HEK293T (cell line): ENCODE measurements at places on chromosomes 11 and 22.

GRCh38 chr22:44754998-44755397, 2.6 kb downstream of the ARHGAP8 start:
- DNase-seq = no peak

GRCh38 chr11:15988016-15988550, 368.3 kb downstream of the SOX6 start:
- no peak for DNase-seq

- no peak for DNase-seq
These were observed 3.6 kb upstream of the IGF2 start for GRCh38 chr11:2142762-2143202.

DNA sequence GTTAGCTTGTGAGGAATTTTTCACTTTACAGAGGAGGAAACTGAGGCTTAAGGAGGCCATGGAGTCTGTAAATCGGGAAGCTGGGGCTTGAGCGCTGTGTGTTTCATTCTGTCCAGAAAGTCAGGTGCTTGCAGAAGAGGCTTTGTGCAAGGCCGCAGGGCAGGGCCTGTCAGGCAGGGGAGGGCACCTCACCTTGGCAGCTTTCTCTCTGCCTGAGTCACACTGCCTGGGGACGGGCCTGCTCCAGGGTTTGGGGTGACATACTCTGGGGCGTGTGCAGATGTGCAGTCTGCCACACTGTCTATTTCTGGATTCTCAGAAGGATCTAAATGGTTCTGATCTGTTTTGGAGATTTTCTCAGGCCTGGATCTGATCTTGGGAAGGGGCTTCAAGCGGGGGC, 8.4 kb downstream of the INCENP start:
- DNase-seq = no peak

- DNase-seq = no peak
These were observed 317.4 kb downstream of the C11orf87 start for GRCh38 chr11:109739379-109739778.

GRCh38 chr22:44543781-44544477, 45.9 kb upstream of the RTL6 start:
- no peak for DNase-seq

- DNase-seq = no peak
These were observed 94.6 kb upstream of the OR9G4 start for GRCh38 chr11:56842814-56843794.

- DNase-seq = no peak
These were observed 101.7 kb downstream of the TEAD1 start for GRCh38 chr11:12775955-12776354.

- no peak for DNase-seq
These were observed 199.0 kb downstream of the GRIK4 start for GRCh38 chr11:120710354-120711131.

DNA sequence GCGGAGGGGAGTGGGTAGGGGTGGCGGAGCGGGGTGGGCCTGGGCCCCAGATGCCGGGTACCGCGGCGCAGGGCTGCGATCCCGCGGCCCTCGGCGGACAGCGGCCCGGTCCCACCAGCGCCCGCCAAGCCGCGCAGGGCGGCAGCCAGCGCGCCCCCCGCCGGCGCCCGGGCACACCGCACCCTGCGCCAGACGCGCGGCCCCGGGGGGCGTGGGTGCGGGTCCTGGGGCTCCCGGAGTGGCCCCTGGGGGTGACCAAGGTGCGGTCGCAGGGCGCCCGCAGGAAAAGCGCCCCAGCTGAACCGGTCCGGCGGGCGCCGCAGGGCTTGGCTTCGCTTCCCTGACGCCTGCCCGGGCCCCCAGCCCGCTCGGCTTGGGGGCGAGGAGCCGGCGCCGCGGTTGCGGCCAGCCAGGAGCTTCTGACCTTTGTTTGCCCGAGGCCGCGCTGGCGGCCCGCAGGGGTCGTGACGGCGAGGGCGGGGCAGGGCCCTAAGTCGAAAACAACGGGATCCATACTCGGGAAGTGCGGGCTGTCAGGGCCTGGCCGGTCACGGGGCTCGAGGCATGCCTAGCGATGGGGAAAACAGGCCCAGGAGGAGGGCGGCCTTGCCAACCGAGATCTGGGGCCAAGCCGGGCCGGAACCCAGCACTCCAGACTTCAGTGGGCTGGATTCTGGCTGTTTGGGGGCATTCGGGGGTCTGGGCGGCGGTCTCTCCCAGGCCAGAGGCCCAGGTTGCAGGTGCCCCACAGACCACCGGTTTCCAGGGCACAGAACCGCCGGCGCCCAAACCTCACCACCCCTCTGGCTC, 581 bp upstream of the AP5B1 start:
- DNase-seq = peak; percentile 81

- DNase-seq = peak; percentile 100
These were observed at the start of gene RAB36 for GRCh38 chr22:23144932-23145877. Gene RAB36 (plus strand): TSS chr22:23145477. CDS start chr22:23146617, 1,140 bp downstream.

GRCh38 chr11:106961048-106961447, 57.2 kb downstream of the GUCY1A2 start:
- DNase-seq = no peak

- no peak for DNase-seq
These were observed 37.5 kb downstream of the ATG16L2 start for GRCh38 chr11:72851726-72852125.

DNA sequence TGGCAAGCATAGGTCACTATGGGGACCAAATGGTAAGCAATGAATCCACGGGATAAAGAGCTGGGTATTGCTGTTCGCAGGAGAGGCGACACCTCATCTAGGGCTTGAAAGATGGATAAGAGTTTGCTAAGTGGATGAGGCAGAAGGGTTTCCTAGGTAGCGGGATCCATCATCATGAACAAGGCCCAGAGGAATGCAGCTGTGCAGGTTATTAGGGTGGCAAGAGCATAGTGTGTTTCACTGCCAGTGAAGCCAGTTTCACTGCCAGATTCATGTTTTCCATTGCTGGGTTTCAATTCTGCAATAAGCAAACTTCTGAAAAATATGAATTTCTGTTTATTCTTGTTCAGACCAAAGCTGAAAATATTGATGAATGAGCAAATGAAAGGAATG, 27.2 kb downstream of the WEE1 start:
- no peak for DNase-seq

DNA sequence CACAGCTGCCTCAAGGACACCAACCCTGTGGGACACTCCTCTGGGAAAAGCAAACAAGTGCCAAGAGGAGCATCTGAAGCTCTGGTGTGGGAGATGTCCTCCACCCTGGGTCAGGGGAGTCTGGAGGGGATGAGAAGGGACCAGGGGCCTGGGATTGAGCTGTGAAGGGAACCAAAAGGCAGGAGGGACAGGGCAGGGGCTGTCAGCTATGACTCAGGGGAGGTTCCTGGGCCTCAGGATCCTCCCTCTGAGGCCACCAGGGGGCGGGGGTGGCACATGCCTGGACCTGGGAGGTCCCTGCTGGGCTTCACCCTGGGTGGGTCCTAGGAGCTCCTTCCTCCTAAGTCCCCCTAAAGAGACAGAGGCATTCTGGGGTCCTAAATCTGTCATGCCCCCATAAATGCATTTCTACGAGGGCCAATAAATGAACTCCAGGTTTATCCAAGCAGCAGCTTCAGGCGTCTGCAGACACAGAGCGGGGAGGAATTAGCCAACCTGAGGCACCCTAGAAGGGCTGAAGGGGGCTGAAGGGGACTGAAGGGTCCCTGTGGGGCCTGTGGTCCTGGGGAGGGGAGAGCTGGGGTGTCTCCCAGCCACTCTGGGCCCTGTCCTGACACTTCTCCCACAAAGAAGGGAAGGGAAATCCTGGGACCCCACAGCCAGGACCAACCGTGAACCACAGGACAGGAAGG, 31.9 kb upstream of the IGLL5 start:
- DNase-seq = peak; percentile 67
